ENCODE measurements at places on chromosomes 1 and 21.
A peak's percentile ranks its signal among the peaks of the same experiment; 100 is the strongest.

GRCh38 chr1:66553846-66554245, 19.9 kb downstream of the SGIP1 start:
- DNase-seq, result no peak

- DNase-seq, result no peak
Observed at GRCh38 chr1:3731583-3732433, 20.4 kb upstream of the CCDC27 start.

- DNase-seq, result peak; percentile 67
Observed at GRCh38 chr1:213122514-213122929, 71.5 kb downstream of the RPS6KC1 start.

GRCh38 chr1:85334962-85335361, 58.5 kb upstream of the BCL10 start:
- no peak for DNase-seq

- no peak for DNase-seq
Observed at GRCh38 chr1:83897516-83897915, 101.4 kb downstream of the TTLL7 start.

- no peak for DNase-seq
Observed at GRCh38 chr1:247375747-247376146, 40.2 kb upstream of the NLRP3 start.

GRCh38 chr1:84377480-84378095, 20.7 kb upstream of the DNASE2B start:
- peak; percentile 72 for DNase-seq

DNA sequence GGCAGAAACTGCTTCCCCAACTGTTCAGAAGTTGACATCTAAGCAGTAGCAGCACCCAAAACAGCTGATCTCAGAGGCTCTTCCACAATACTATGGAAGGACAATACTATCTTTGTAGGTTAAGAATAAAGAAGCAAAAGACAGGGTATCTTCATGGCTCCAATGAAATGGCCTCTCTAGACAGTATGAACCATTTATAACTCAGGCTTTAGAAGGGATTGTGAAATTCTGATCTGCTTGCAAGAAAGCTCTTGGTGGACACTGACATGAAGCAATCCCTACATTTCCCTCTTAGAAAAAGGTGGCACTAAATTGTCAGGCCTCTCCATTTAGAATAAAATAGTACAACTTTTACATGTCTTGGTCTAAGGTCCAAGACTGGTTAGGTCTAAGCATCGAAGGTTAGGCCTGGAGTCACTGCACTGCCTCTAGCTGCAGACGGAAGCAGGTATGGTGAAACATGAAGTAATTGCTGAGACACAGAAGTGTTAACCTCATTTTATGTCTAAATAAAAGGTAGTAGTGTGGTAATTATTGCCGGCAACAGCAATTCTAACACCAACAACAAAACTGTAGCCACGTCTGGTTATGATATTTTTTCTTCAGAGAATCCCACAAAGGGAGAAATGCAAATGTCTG, 50.6 kb upstream of the HP1BP3 start:
- no peak for DNase-seq

- no peak for DNase-seq
Observed at GRCh38 chr1:221089273-221089672, 210.0 kb downstream of the HLX start.

DNA sequence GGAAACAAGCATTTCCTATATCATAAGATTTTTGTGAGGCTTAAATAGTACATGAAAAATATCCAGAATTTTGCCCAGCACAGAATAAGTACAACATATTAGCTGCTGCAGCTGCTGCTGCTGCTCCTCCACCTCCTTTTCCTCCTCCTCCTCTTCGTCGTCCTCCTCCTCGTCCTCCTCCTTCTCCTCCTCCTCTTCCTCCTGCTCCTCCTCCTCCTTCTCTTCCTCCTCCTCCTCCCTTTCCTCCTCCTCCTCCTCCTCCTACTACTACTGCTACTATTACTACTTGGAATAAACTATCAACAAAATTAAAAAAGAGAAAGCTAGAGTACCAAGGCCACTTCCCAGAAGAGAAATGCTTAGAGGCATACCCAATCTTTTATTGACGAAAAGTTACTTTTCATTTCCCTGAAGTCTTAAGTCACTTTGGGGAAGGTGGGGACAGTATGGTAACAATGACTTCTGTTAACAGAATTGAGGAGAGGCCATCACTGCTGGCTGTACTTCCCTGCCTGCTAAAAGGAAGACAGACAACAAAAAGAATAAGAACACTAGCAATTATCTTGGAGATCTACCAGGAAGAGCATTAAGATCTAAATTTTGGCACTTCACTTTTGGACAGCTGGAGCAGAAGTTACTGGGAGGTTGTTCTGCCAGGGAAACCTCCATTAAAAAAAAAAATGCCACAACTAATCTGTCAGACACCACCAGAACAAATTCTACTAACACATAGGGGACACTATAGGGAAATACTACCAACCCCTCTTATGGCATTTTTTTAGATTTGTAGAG, 7.1 kb downstream of the DENND1B start:
- peak; percentile 68 for DNase-seq

GRCh38 chr1:239155466-239156091, 230.8 kb upstream of the CHRM3 start:
- DNase-seq, result peak; percentile 82

- peak; percentile 94 for DNase-seq
Observed at GRCh38 chr1:15848929-15849774, 1.6 kb downstream of the SPEN start.

GRCh38 chr1:81808760-81809159, 8.0 kb downstream of the ADGRL2 start:
- DNase-seq, result no peak

Measured in tongue (tissue), 3 donors.